ENCODE measurements at places on chromosomes 4 and X.

GRCh38 chr4:89682808-89683207 is 154.2 kb downstream of the SNCA start:
- no peak for DNase-seq

DNA sequence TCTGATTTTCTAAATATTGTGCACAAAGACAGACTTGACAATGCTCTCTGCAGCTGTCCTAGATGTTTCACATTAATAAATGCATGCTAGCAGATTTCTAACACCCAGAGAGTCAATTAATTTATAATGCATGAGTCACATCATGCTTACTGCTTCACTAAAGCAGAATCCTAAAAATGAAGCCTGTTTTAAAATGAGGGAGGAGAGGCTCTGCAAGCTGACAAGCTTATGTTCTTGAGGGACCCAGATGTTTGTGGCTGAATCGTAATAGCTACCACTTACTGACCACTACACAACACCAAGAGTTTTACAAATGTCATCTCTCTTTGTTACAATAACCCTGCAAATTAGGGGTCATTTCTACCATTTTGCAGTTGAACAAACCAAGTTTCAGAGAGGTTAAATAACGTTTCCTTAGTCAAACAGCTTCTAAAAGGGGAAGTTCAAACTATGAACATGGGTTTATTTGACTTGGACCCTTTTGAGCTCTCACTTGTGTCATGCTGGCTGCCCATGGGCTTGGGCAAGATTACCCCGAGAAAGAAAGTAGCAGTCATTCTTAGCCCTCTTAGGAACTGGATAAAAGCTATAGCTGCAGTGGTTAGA is 262.7 kb upstream of the ETNPPL start:
- no peak for DNase-seq

DNA sequence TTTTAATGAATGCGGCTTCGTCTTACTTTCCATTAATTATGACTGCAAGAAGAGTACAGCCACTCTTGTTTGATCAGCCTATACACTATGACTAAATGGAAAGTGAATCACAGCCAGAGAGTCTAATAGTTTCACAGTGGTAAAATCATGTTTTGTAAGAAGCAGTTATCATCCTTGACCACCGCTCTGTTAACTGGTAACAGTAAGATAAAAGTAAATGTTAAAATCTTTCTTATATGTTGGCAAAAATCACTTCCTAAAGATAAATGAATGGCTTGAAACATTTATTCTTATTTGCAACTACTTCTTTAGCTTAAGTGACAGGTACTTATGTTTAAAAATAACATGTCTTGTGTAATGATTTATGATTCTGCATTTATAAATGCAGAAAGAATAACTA is 13.2 kb downstream of the GALNT7 start:
- DNase-seq: peak; percentile 8

DNA sequence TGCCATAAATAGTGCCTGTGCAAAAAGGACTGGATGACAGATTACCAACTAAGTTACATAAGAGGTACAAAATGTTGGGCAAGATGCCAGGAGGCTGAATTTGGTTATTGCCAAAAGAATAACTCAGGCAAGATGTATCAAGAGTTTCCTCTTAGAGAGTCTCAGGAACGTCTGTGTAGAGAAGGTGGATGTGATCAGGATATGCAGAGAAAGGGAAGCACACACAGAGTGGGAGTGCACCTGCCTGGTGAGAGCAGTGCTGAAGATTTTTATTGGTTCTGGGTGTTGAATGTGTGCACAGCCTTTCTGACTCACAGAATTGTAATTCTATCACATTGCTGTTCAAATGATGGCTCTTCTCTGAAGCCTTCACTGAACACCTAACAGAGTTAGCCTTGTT is 156.8 kb upstream of the HS3ST1 start:
- DNase-seq: no peak

DNA sequence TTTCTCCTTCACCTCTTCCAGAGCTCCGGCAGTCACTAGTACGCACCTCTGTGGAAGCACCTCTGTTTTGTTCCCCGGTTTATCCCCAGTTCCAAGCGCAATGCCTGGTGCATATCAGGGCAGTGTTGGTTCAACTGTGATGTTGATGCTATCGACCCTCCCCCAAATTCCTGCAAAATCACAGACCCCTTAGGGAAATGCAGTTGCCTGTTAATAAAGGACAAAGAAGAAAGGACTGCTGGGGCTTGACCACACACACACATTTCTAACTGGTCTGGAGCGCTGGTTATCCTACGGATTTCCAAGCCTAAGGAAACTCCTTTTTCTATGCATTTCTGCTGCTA is 530 bp upstream of the NMU start:
- DNase-seq: no peak

DNA sequence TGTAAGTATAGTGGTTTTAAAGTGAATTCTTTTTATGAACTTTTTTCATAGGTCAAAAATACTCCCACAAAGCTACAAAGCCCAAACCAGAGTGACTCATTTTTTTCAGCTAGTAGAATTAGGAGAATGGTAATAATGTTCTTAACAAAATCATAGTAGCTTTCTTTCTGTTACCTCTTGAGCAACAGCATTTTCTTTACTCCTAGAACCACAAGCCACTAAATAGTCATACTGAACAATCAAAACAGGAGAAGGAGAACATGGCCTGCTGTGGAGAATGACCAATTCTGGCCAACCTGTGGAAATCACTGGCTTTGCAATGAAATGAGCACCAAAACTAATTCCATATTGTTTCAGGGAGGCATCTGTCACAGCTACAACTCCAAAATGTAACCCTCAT is 112.9 kb downstream of the AMMECR1 start:
- DNase-seq: no peak

- DNase-seq: no peak
Measured at GRCh38 chr4:139265654-139266053, 14.4 kb downstream of the MGARP start.

DNA sequence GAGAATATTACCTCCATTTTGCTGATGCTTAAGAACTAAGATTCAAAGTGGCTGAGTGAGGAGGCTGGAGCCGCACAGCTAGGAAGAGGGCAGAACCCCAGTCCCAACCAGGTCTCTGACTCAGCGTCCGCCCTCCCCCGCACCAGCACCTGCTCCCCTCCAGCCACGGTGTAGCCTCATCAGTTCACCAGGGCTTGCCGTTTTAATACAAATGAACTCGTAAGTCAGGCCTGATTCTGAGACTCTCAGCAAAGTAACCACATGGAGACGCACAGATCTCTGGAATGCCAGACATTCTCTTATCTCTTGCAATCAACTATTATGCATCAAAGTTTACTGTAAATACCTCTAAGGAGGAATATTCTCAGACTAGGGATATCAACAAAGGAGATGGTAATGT is 52.4 kb downstream of the ENPP6 start:
- no peak for DNase-seq

DNA sequence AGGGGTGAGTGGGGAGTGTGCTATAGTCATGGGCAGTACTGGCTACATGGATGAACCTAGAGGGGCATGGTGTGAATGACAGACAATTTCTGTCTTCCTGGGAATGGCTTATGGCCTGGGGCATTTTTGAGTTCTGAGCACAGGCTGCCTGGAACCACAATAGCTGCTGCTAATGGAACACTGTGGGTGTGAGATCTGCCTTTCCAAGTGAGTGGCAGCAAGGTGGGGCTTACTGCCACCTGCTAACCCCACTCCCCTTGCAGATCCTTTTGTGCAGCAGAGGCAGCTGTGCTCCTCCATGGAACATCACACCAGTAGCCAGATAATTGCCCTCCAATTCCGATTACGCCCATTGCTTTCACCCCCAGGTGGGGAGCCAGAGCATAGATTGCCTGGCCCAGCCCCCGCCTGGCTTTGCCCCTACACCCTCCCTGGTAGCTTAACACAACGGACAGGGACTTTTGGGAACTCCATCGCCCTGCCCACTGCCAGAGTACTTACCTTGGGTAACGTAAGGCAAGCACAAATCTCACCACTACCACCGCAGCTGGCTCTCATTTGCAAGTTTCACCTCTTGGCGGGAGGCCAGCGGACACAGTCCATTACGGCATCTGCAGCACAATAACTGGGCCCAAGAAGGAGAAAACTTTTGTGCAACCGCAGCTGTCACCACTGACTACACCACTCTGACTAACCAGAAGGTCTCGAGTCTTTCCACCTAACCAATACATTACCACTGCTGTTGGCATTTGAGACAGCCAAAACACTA is 421.2 kb upstream of the NWD2 start:
- no peak for DNase-seq

DNA sequence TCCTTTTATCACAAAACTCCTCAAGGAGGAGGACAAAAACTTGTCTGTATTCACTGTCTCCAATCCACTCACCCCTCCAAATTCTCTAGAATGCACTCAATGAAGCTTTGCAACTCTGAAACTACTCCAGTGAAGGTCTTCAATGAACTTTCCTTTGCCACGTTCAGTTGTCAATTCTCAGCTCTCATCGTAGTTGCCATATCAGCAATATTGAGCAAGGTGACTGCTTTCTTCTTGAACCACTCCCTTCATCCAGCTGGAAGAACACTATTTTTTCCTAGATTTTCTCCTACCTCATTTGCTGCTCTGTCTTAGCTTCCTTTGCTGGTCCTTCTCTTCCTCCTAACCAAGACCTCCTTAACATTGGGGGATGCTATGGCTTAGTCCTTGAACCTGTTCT is 191.8 kb downstream of the KDR start:
- DNase-seq: no peak

DNA sequence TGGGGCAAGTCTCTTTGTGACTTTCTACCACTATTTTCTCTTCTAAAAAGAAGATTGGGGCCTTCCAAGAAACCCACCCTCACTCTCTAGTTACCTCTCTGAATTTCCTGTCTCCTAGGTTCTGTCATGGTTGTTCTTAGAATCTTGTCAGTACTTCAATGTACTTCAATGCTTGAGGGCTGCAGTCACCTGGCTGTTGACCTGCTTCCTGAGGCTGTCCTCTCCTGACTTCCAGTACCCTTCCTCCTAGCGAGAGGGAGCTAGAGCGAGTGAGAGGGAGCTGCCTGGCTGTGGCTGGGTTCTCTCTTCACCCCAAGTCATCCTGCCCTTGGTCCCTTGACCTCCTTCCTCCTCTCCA is 17.7 kb downstream of the CD99L2 start:
- no peak for DNase-seq

- DNase-seq: no peak
Measured at GRCh38 chrX:20481632-20482031, 214.9 kb upstream of the RPS6KA3 start.

GRCh38 chrX:12974305-12974795 is 560 bp upstream of the TMSB4X start:
- no peak for DNase-seq

DNA sequence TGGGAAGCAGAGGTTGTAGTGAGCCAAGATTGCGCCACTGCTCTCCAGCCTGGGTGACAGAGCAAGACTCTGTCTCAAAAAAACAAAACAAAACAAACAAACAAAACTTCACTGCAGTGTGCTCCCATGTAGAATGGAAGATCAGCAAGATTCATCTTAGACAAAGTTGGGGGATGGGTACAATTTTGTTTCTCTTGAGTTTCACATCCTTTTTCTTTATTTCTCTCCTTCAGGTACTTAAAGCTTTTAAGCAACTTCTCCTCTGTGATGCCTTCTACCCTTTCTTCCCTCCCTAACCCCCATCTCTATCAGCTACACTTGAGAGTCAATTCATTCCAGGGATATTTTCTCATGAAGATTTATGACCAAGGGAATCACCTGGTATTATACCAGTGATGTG is 15.5 kb upstream of the RBBP7 start:
- no peak for DNase-seq

GRCh38 chr4:86243750-86244149 is 116.1 kb downstream of the MAPK10 start:
- DNase-seq: no peak

DNA sequence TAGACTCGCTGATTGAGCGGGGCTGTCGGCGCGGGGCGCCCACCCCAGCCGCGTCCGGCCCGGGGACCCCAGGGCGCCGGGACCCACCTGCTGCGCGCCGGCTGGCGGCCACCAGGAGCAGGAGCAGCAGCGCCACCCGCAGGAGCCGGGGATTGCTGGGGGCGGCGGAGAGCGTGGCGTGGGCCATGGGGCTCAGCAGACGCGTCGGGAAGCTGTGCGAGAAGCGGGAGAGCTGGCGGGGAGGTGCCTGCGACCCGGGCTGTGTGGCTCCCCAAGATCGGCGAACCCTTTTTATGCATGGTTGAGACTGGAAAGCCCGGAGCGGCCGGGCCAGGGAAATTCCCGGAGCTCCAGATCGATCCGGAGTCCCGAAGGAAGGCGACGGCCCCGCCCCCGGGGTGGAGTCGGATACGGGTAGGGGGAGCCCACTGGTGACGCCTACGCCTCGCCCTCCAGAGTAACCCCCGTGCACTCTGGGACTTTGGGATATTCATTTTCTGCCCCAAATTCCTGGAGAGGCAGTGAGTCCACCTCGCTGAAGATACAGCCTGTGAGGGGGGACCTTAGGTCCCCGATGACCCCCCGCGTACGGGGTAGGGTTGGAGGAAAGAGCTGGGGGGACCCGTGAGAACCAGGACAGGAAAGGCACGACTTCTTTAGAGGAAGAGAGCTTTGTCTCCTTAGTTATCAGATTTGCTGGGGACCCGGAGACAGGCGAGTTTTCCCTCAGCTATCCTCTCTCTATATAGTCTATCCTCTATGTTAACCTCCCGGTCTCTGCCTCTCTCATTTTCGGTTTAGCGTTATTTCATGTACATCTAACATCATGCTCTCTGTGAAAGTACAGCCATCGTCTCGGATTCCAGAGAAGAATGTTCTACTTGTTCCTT is at the start of gene CXCL3:
Gene CXCL3, minus strand, starts transcription at position 265 of the 890 bp plus-strand sequence. Its CDS starts 78 bp downstream, at position 187.
- no peak for DNase-seq

DNA sequence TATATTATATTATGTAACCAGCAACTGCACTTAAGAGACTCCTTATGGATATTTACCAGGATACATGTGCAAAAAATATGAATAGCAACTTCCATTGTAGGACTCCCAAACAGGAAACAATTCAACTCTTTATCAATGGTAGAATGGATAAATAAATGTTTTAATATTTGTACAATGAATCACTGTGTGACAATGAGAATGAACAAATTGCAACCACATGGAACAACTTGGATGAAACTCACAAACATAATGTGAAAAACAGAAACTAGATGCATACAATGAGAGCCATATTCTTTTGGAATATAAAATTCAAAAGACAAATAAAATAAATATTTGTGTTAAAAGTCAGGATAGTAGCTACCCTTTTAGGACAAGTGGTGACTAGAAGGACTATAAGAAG is 1015.7 kb downstream of the TECRL start:
- no peak for DNase-seq

DNA sequence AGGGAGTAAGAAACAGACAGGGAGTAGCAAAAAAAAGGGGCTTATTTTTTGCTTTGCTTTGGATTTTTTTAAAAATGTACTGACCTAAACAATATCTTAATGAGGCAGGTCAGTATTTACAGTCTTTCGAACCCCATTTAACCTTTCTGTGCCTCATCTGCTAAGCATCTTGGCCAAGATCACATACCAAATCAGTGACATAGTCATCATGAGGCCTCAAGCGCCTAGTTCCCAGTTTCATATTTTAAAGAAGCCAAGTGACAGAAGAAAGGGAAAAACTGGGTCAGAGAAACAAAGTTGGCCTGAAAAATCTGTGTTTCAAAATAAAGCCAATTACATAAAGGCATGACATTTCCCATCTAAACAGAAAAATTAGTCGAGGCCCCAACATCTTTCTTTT is 94.6 kb upstream of the WDR44 start:
- no peak for DNase-seq

- no peak for DNase-seq
Measured at GRCh38 chr4:104491481-104492182, 3.1 kb downstream of the CXXC4 start.

GRCh38 chrX:54825716-54826438 is 18.3 kb downstream of the MAGED2 start:
- DNase-seq: no peak
